ENCODE measurements at places on chromosomes 16 and 17. TPM values are rescaled to one million over a fixed set of nuclear protein-coding genes. Genes with fewer than 3 reads are reported as not detected.

DNA sequence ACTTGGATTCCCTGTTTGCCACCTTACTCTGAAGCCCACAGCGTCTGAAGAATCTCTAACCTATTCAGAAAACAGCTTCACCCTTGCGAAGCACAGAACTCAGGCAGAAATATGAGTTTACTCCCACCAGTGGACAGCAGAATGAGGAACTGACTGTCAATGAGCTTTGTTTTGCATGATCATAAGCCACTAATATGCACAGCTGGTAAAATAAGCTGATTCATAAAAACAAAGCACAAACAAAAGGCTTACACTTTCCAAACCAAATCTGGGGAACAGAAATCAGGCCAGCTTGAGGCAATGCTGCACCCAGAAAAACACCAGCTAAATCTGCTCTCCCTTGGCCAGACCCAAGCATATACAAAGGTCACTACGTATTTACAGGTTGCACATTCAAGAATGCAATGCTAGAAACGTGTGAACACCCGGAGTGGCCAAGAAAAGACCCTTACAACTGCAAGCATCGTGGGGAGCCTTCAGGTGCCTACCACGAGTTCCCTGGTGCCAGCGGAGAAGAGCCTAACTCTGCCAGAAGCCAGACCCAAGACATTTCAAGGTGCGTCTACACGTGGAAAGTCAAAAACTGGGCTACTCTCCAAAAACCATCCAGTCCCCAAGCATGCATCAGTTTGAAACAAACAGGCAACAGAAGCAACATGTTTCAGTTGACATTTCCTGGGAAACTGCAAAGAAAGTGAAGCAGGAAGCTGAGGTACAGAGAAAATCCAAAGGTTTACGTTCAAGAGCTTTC lies 207.1 kb downstream of the ZFHX3 start:
- DNase-seq = no peak

DNA sequence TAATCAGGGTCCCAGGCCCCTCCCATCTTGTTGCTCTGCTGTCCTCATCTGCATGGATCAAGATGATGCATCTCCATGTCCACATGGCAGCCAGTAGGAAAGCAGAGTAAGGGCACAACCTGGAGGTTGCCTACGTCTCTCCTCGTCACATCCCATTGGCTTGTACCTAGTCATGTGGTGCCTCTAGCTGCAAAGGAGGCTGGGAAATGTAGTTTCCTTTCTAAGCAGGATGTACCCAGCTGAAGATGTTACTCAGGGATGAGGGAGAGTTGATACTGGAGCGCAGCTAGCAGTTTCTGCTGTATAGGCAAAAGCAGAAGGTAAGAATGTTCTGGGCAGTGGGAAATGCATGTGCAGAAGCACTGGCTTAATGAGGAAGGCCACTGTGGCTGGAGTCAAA lies 20.8 kb downstream of the ABCC1 start:
- no peak for DNase-seq

DNA sequence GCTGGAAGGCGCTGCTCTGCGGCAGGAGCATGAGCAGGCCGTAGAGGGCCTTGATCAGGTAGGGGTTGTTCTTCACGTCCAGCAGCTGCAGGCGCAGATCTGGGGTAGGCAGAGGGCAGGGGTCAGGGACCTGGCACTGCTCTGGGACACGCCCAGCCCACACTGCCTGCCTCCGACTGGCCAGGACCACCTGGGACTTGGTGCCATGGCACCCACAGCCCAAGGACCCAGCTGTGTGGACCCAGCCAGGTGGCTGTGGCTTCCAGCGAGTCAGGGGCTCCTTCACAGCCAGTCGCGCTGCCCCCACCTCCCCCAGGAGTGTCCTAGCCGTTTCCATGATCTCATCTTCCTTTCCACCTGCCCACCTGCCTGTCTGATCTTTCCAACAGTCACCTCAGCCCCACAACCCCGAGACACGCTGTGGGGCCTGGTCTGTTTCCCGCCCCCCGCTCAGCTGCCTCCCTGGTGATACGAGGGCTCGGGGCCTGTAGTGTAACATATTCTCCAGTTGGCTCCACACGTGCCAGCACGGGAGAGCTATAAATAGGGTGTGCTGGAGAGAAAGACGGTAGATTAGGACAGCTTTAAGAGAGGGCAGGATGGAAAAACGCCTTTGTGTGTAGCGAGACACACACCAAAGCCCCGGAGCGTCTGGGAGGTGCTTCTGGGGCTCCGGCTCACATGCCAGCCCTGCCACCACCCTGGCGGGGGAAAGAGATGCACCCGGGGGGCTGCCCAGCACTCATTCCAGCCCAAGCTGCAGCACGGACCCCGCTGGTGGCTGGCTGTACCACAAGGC lies 7.2 kb upstream of the MTSS2 start:
- DNase-seq = no peak

Gene SPATA22
- total RNA-seq = not detected

Gene NLRC5
- 6.6 TPM for total RNA-seq

- DNase-seq = no peak
These were observed 33.2 kb downstream of the WNT9B start for GRCh38 chr17:46884552-46884951.

GRCh38 chr17:40473573-40474365 lies 27.7 kb downstream of the TNS4 start:
- no peak for DNase-seq

DNA sequence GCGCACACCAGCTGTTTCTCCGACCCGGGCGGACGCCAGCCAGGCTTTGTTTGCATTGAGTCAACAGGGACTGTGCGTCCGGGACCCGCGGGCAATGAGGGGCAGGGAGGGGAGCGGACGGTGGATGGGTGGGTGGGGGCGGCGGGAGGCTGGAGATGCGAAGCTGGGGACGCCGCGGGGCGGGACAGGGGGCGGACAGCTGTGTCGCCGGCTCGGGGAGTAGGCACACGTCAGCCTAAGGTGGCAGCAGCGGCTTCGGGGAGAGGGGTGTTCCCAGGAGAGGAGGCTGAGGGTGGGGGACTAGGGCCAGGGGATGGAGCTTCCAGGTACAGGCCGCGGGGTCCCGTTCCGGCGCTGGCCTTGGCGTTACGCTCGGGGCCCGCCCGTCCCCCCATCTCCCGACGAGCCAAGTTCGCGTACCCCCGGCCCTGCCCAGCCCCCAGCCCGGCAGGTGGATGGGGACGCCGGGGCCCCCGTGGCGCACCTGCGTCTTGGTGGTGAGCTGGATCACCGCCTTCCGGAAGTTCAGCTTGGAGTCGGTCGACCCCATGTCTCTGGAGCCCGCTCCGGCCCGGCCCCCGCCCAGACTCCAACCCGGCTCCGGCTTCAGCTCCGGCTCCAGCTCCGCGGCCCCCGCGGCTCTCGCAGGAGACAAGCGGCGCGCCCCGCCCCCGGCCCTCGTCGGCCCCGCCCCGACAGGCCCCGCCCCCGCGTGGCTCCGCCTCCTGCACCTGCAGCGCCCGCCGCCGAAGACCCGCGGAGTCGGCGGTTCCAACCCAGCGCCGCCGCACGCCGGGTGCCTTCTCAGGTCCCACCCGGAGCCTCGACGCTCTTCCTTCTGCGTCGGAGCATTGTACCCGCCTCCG lies at the start of gene HID1:
Gene HID1, minus strand, starts transcription at position 653 of the 866 bp plus-strand sequence. Its CDS starts 103 bp downstream, at position 550.
- DNase-seq = no peak

GRCh38 chr17:8726941-8727555 lies 17.6 kb downstream of the CCDC42 start:
- no peak for DNase-seq

DNA sequence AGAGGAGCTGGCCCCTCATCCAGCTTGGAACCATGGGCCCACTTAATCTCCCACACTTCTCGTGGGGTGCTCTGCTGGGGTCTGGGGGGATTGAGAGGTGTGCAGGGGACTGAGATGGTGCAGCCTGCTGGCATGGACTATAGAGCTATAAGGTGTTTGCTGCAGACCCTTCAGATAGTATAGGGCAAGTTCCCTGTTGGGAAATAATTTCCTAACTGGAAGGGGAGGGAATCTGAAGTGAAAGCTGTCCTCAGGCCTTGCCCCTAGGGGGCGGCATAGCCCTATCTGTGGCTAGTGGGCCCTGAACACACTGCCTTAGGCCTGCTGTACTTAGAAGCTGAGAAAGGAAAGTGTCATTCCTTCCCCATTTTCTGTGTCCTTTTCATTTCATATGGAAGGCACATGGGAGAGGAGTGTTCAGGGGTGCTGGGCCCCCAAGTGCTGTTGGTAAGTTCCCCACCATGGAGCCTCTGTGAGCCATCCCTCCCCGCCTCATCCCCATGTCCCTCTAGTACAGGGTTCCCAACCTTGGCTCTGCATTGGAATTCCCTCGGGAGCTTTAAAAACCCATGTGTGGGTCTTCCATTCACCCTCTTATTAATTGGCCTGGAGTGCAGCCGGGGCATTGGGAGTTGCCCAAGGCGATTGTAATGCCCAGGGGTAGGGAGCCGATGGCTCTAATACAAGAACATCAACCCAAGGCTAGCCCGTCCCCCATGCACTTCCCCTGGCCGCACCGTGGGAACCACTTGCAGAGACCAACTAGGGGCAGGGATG lies 19.7 kb downstream of the GOSR2 start:
- DNase-seq = no peak

DNA sequence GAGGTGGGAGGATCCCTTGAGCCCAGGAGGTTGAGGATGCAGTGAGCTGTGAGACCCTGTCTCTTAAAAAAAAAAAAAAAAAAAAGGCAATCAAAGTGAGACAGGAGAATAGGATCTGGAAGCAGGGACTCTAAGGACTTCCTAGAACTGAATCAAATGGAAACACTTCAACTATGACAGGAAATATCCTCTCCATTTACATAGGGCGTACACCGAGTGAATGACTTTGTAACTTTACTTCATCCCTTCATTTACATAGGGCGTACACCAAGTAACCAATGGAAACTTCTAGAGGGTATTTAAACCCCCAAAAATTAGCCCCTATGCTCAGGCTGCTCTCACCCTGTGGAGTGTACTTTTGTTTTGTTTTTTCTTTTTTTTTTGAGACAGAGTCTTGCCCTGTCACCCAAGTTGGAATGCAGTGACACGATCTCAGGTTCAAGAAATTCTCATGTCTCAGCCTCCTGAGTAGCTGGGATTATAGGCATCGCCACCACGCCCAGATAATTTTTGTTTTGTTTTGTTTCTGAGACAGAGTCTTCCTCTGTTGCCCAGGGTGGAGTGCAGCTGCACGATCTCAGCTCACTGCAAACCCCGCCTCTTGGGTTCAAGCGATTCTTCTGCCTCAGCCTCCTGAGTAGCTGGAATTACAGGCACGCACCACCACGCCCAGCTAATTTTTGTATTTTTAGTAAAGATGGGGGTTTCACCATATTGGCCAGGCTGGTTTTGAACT lies 9.6 kb upstream of the PRPSAP1 start:
- no peak for DNase-seq

GRCh38 chr17:50765454-50766221 lies 1.7 kb downstream of the ANKRD40CL start:
- no peak for DNase-seq
